ENCODE measurements at places on chromosomes 2 and 18. TPM values are rescaled to one million over a fixed set of nuclear protein-coding genes. Genes with fewer than 3 reads are reported as not detected.

GRCh38 chr18:48887294-48887904 lies 63.4 kb downstream of the SMAD7 start:
- no peaks in the 10 kb centered on the region for H3K4me1 ChIP-seq
- H3K36me3 ChIP-seq: no peaks in the 10 kb centered on the region
- no peak overlapping the region for H3K27ac ChIP-seq

DNA sequence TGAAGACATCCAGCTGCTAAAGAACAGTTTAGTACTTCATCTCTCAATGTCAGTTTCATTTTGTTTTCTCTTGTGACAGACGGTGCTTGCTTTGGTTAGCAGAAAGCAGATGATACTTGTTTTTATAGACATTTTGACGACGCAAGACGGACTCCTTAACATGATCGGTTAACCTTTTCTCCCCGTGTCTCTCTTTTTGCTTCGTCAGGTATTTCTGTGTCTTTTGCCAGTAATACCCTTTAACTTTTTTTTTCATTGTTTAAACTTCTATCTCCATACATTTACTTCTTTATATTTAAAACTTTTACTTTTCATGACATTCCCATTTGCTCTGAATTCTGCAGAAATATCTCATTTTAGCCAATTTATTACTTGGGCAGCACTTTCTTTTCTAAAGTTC lies 57.9 kb downstream of the THSD7B start:
- no peak overlapping the region for H3K4me3 ChIP-seq
- DNase-seq: no peak
- H3K4me1 ChIP-seq: no peaks in the 10 kb centered on the region

DNA sequence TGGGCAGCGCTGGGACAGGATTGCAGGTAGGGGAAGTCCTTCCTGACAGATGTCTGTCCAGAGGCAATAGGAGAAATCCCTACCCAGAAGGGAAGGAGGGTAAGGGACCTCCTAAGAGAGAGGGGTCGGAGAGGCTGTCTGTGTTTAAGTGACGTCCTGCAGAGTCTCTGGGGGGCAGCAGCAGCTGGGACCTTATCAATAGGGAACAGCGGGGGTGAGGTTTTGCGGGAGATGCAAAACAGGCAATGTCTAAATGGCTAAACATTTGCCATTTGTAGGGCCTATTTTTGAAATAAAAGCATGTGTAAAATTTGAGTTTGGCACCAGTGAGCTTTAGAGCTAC lies 108.7 kb upstream of the HS6ST1 start:
- no peak overlapping the region for H3K27ac ChIP-seq
- H3K36me3 ChIP-seq: no peaks in the 10 kb centered on the region
- no peaks in the 10 kb centered on the region for H3K4me1 ChIP-seq
- peaks cover 17% of the 10 kb centered on the region for H3K27me3 ChIP-seq

DNA sequence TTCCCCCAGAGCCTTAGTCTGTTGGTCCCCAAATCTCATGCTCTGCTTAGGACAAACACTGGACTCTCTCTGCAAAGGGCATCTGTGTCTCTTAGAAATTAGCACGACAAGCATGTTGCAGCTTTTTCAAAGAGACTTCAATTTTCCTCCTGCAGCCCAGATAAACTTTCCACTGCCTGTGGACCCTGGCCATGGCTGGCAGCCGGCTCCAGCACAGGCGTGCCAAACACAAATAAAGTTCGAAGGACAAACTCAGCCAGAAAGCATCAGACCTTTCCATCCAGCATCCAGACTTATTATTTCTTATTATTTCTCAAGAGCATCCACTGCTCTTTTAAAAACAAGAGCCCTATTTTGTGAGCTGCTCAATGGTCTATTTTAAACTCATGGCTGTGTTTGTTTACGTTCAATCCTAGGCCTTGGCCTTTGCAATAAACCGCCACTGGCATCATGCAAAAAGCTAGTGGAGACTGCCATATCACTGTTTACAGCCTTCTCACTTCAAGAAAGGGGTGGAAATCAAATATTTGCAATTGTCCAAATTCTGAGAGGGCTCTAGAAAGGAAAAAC lies 300.8 kb downstream of the BCL11A start:
- no peak overlapping the region for H3K4me3 ChIP-seq
- no peak for DNase-seq
- H3K4me1 ChIP-seq: no peaks in the 10 kb centered on the region
- H3K36me3 ChIP-seq: no peaks in the 10 kb centered on the region

- H3K27ac ChIP-seq: no peak overlapping the region
- no peaks in the 10 kb centered on the region for H3K27me3 ChIP-seq
- no peak overlapping the region for H3K4me3 ChIP-seq
These were observed 58.1 kb upstream of the FOSL2 start for GRCh38 chr2:28334527-28334894.

GRCh38 chr2:70946832-70947442 lies 11.2 kb downstream of the ATP6V1B1 start:
- H3K27ac ChIP-seq: no peak overlapping the region
- H3K27me3 ChIP-seq: no peaks in the 10 kb centered on the region
- H3K4me1 ChIP-seq: no peaks in the 10 kb centered on the region
- no peak overlapping the region for H3K4me3 ChIP-seq
- peak; percentile 33 for DNase-seq

DNA sequence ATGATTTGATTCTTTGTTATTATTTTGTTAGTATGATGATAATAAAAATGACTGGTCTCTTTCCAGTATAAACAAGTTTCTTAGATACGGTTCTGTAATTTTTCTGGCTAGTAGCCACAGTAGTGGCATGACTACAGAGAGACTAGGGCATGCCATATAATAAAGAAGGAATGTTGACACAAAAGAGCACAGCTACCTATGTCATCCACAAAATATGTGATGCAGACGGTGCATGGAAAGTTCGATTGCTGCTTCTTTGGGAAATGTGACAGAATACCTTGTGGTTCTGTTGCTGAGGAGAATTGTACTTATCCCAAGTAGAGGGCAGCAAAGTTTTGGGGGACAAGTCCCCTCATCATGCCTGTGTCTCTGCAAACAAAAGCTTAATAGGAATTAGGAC lies 26.1 kb upstream of the SETBP1 start:
- H3K27ac ChIP-seq: no peak overlapping the region
- no peak for DNase-seq
- H3K4me3 ChIP-seq: no peak overlapping the region

- no peaks in the 10 kb centered on the region for H3K36me3 ChIP-seq
- H3K27ac ChIP-seq: no peak overlapping the region
- no peak for DNase-seq
- H3K4me3 ChIP-seq: no peak overlapping the region
These were observed 77.4 kb upstream of the OSR1 start for GRCh38 chr2:19435815-19436214.

- H3K4me1 ChIP-seq: no peaks in the 10 kb centered on the region
- H3K27me3 ChIP-seq: no peaks in the 10 kb centered on the region
- no peak overlapping the region for H3K27ac ChIP-seq
- H3K36me3 ChIP-seq: no peaks in the 10 kb centered on the region
- DNase-seq: no peak
- H3K4me3 ChIP-seq: no peak overlapping the region
These were observed 86.2 kb downstream of the LYPD1 start for GRCh38 chr2:132583666-132584360.

- H3K4me3 ChIP-seq: no peak overlapping the region
- H3K27me3 ChIP-seq: no peaks in the 10 kb centered on the region
- H3K4me1 ChIP-seq: no peaks in the 10 kb centered on the region
These were observed 282.5 kb upstream of the PXDN start for GRCh38 chr2:2026851-2027250.

- H3K4me3 ChIP-seq: no peak overlapping the region
- H3K4me1 ChIP-seq: no peaks in the 10 kb centered on the region
- H3K27ac ChIP-seq: no peak overlapping the region
- no peaks in the 10 kb centered on the region for H3K36me3 ChIP-seq
- H3K27me3 ChIP-seq: peaks cover 10% of the 10 kb centered on the region
- no peak for DNase-seq
These were observed 374.4 kb upstream of the SALL3 start for GRCh38 chr18:78605255-78605654.

DNA sequence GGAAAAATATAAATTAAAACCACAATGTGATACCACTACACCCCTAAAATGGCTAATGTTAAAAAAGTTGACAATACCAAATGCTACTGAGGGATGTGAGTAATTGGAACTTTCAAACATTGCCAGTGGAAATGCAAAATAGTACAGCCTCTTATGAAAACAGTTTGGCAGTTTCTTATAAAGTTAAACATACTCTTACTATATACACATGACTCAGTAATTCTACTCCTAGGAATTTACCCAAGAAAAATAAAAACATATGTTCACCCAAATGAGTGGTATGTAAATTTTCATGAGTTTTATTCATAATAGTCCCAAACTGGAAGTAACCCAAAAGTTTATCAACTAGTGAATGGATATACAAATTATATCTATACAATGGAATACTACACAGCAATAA lies 228.0 kb downstream of the CYP26B1 start:
- H3K36me3 ChIP-seq: no peaks in the 10 kb centered on the region
- DNase-seq: no peak
- no peak overlapping the region for H3K4me3 ChIP-seq
- no peak overlapping the region for H3K27ac ChIP-seq
- no peaks in the 10 kb centered on the region for H3K27me3 ChIP-seq

GRCh38 chr2:60679036-60679780 lies 76.9 kb upstream of the PAPOLG start:
- no peak overlapping the region for H3K4me3 ChIP-seq
- H3K27ac ChIP-seq: no peak overlapping the region
- DNase-seq: no peak
- H3K27me3 ChIP-seq: no peaks in the 10 kb centered on the region

DNA sequence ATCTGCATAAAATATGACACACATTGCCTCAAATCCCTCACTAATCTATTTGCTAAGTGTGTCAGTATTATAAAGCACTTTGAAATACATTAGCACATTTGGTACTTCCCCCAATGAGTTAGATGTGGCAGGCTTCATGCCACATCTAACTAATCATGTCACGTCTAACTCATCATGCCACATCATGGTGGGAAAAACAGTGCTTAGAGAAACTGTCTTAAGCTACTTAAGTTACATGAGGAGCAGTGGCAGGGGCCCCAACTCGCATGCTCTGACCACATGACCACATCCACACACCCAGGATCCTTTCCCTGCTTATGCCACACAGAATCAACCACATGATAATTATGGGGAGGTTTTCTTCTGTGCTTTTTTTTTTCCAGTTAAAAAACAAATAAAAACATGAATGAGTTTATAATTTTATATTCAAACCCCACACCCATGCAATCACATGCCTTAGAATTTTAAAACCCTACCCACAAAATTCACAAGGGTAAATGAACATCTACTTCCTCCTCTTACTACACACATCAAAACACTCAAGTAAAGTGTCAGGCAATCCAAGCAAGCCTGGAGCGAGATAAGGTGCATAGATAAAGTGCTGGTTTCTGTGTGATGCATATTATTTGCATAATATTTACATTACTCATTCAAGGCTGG lies 1.6 kb downstream of the ABCA12 start:
- no peak for DNase-seq
- H3K4me3 ChIP-seq: no peak overlapping the region
- no peaks in the 10 kb centered on the region for H3K4me1 ChIP-seq
- H3K27ac ChIP-seq: no peak overlapping the region

- H3K4me1 ChIP-seq: peaks cover 23% of the 10 kb centered on the region
- no peak for DNase-seq
- H3K36me3 ChIP-seq: no peaks in the 10 kb centered on the region
- no peaks in the 10 kb centered on the region for H3K27me3 ChIP-seq
- no peak overlapping the region for H3K4me3 ChIP-seq
These were observed 132.8 kb downstream of the ACOXL start for GRCh38 chr2:110865188-110865587.

DNA sequence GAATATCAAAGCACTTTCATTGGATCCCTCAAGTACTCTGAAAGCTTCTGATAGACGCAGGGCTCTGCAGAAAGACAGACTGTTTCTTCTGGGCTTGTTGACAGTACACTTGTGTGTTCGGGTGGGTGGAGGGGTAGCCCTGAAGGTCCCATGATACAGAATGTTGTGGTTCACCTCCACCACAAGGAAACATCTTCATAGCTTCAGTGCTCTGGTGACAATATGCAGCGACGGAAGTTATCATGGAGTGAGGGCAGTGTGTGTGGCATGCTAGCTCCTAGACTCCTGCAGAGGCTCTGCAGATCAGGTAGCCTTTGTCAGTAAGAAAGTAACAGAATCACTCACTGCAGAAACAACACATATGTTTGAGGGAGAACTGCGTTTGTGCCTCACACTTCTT lies 90.7 kb downstream of the MEIS1 start:
- no peaks in the 10 kb centered on the region for H3K4me1 ChIP-seq
- no peak overlapping the region for H3K4me3 ChIP-seq
- no peaks in the 10 kb centered on the region for H3K27me3 ChIP-seq
- DNase-seq: no peak

- no peaks in the 10 kb centered on the region for H3K27me3 ChIP-seq
- DNase-seq: no peak
- peaks cover 2% of the 10 kb centered on the region for H3K36me3 ChIP-seq
- no peak overlapping the region for H3K4me3 ChIP-seq
- peaks cover 3% of the 10 kb centered on the region for H3K4me1 ChIP-seq
These were observed 31.4 kb downstream of the IL18R1 start for GRCh38 chr2:102386867-102387541.

The EFR3B gene
- 0.09 TPM for total RNA-seq

The VAMP8 gene
- 76.2 TPM for total RNA-seq

The PRKAG3 gene
- total RNA-seq: not detected

The ANKRD30B gene
- not detected for total RNA-seq

The PLB1 gene
- 0.58 TPM for total RNA-seq

The REG3G gene
- not detected for total RNA-seq

The LOXL3 gene
- 0.45 TPM for total RNA-seq

The KCTD18 gene
- 17.0 TPM for total RNA-seq

The SP5 gene
- not detected for total RNA-seq

The CDH2 gene
- total RNA-seq: 0.16 TPM

The ABCG5 gene
- not detected for total RNA-seq
